ENCODE measurements at places on chromosomes 7 and 10.

- DNase-seq, result no peak
These were observed 17.0 kb downstream of the CLIP2 start for GRCh38 chr7:74306004-74306729.

DNA sequence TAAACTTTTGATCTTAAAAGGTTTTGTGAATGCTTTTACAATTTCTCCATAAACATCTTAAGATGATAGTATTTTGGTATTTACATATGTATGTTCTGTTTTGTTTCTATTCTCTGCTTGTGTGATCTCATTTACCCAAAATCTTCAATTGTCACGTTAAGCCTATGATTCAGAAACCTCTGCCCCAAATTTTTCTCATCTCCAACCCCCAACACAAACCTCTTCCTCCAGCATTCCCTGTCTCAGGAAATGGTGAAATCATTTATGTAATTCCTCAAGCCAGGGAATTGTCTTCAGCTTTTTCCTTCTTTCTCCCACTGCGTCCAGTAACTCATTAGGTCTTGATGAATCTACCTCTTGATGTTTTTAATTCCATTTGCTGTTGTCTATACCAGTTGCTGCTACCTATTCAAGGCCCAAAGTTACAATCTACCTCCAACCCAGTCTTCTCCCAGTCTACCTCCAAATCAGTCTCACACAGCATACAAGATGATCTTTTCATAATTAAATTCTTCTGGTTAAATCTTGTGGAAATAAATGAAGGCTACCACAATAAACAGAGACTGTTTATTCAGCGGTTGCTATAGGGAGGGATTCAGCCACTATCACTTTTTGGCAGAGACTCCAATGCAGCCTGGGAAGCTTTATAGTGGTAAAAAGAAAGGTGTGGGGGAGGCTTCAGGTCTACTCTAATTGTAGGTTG, 5.8 kb downstream of the CFAP69 start:
- no peak for DNase-seq

DNA sequence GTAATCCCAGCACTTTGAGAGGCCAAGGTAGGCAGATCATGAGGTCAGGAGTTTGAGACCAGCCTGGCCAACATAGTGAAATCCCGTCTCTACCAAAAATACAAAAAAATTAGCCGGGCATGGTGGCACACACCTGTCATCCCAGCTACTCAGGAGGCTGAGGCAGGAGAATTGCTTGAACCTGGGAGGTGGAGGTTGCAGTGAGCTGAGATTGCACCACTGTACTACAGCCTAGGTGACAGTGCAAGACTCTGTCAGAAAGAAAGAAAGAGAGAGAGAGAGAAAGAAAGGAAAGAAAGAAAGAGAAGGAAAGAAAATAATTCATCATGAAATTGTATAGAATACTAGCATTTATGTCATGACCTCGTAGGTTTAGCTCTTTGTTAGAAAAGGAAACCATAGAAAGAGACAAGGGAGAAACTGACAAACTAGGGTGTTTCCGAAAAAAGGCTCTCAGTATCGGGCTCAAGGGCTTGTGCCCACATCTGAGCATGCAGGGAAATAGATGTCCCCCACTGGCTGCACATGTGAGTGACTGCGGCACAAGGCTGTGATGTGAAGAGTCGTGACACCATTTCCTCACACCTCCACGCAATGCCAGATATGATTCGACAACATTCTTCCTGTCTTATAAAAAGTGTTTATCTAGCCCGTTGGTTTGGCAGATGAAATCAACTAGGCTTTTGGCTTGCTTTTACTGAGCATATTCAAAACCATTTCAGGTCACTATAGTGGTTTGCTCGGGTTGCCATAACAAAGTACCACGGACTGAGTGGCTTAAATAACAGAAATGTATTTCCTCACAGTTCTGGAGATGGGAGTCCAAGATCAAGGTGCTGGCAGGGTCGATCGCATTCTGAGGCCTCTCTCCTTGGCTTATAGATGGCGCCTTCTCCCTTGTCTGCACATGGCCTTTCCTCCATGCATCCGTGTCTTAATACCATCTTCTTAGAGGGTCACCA, 2.0 kb downstream of the SRGN start:
- DNase-seq, result peak; percentile 53

GRCh38 chr7:100175296-100175935, 1.8 kb downstream of the GPC2 start:
- DNase-seq, result no peak

DNA sequence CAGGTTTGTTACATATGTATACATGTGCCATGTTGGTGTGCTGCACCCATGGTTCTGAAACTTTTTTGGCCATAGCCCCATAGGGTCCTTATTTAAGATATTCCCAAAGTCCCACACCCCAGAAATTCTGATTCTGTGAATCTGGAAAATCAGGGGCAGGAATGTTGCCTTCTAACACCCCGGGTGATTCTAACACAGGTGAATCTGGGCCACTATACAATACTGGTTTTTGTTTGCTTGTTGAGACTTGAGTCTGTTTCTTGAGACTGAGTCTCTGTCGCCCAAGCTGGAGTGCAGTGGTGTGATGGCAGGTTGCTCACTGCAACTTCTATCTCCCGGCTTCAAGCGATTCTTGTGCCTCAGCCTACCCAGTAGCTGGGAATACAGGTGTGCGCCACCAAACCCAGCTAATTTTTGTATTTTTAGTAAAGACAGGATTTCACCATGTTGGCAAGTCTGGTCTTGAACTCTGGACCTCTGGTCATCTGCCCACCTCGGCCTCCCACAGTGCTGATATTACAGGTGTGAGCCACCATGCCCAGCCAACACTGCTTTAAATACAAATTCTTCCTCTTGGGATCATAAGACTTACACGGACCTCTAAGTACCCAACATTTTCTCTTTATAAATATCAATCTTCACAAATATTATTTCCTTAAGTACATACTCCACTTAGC, 16.9 kb upstream of the PHYH start:
- DNase-seq, result no peak

DNA sequence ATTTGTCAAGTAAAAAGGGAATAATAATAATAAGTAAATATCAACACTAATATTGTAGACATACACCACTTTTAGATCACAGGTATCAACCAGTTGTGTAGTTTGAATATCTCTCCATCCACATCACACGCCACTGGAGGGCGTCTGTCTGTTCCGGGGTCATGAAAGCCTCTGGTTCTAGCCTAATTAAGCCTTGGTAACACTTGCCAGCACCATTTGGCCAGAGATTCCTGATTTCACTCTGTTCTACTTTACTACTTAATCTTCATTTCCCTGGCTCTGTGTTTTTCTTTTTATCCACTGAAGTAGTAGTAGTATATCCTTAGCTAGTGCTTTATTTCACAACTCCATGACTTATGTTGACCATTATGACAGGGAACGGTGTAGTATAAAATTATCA, 285.6 kb upstream of the POM121L12 start:
- DNase-seq, result no peak

Data from Right ventricle myocardium superior (tissue), 1 donor.